Activated CD8-positive, alpha-beta memory T cell treated with anti-CD3 and anti-CD28 coated beads for 24 hours (primary cell): ENCODE measurements at places on chromosomes 13 and 19.

GRCh38 chr19:7863157-7863970 is 10.8 kb downstream of the PRR36 start:
- DNase-seq = no peak

- no peak for DNase-seq
Observed at GRCh38 chr13:91845612-91846011, 447.2 kb downstream of the GPC5 start.

DNA sequence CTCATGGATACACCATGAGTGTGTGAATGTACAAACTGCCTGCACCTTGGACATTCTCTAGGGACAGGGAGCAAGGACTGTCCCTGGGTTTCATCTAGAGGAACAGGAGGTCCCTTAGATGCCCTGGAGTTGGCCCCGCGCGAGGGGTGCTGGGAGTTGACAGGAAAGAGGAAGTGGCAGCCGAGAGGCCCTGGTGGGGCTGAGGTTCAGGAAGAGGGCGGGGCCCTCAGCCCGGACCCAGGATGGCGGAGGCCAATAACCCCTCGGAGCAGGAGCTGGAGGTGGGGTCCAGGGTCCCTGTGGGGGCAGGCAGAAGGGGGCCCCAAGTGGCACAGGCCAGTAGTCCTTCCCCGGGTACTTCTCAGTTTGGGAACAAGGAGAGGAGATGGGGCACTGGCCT is 6.9 kb downstream of the PKN1 start:
- peak; percentile 88 for DNase-seq

DNA sequence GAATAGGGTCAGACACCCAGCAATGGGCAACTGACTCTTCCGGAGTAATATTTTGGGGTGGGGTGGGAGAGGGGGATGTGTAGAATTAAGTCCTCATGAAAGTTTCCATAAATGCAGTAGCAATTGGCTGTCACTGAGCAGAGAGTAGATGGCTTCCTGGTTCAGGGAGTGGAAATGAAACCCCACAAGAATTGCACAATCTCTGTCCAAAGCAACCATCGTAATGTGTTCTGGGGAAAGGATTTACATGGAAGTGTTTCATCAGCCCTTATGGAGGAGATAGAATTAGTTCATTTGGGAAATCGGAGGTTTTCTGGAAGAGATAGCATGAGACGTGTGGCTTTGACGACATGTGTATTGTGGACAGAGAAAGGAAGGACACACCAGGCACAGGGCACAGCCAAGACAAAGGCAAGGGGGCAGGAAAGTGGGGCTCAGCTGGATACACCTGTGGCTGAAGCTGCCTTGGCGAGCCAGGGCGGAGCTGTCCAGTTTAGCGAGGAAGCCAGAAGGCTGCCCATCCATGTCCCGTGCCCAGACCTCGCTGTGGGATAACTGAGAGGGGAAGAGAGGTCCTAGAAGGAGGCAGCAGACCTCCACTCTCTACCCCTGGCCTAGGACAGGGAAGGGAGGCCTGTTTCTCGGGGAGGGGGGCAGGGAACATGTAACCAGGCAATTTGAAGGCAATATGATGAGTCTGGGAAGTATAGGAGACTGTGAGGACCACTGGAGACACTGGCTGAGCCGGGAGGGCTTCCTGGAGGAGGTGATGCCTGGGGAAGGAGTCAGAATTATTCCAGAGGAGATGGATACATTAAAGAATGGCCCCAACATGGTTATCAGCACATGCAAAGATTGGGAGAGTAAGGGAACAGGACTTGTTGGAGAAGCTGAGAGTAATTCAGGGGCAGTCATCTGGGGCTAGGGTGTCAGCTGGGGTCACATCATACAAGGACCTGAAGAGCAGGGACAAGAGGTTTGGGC is 2.6 kb upstream of the CLEC4G start:
- no peak for DNase-seq

DNA sequence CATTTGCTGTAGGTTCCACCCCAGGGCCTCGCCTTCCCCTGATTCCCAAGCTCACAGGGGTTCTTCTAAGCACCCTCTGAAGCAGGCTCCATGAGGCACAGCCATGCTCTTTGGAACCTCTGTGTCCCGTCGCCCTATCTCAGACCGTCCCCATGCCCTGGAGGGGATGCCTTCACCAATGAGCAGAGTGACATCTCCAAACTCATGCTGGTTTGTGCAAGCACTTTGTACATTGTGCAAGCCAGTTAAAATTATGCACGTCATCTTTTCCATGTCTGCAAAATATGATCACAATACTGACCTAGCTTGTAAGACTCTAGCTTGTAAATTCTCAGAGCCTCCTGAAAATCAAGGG is 46.5 kb upstream of the RAP2A start:
- no peak for DNase-seq

GRCh38 chr19:850221-850978 is 1.7 kb upstream of the ELANE start:
- no peak for DNase-seq

GRCh38 chr19:42274065-42274682 is 5.1 kb downstream of the CIC start:
- DNase-seq = no peak

DNA sequence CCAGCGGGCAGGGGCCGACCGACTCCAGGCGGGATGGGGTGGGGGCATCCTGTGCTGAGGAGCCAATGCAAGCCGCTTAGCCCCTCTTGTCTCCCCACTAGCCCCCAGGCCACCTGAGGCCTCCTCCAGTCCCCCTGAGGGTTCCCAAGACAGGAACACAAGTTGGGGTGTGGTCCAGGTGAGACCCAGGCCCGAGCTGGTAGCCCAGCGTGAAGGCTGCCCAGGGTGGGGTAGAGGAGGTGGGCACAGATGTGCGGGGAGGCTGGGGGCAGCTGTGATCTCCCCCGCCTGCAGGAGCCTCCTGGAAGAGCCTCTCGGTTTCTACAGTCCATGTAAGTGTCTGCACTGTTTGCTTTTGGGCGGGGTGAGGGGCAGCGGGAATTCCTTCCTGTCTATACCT is 10.4 kb downstream of the TLE6 start:
- DNase-seq = no peak

DNA sequence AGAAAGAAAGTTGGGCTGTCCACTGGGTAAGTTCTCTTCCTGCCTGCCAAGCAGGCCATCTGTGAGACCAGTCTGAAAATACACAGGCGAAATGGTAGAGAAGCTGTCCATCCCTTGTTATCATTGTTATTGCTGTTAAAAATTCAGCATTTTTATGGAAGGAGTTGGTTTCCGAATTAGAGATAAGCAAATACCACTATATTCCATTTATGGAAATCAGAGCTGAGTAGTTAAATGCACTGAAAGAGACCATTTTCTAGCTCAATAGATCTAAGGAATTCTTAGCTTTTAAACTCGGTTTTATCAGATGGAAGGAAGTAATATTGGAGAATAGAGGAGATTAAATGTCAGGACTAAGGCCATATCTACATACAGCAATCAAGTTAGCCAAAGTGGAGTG is 40.7 kb downstream of the MZT1 start:
- no peak for DNase-seq

DNA sequence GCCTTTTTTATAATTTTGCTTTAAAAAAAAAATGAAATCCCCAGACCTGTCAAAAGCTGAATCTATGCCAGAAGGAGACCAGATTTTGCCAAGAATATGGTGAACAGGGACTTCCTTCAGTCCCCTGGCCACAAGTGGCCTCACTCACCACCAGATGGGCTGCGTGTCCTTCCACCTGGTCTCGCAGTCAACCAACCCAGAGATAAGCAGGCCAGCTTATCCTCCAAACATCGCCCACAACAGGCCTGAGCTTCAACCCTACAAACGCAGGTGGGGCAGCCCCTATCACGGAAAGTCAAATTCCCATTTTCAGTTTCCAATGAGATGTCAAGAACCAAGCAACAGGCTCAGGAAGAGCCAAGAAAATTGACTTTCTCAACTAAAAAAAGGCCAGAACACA is 30.5 kb downstream of the STK24 start:
- DNase-seq = no peak

DNA sequence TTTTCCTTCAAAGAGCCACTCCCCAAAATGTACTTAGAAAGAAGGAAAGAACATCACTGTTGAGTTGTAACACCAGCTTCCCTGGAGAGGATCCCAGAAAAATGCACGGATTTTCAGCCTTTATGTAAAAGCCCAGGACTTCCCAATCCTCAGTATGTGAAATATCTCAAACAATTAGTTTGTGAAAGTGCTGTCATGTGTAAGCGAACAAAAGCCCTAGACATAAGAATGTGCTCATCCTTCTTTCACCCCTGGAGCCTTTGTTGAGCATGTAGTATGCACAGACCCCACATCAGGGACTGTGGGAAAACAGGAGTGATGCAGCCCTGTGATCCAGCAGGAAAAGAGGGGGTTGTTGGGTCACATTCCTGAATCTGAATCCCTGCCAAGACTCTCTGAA is 441.4 kb upstream of the ZNF507 start:
- no peak for DNase-seq

DNA sequence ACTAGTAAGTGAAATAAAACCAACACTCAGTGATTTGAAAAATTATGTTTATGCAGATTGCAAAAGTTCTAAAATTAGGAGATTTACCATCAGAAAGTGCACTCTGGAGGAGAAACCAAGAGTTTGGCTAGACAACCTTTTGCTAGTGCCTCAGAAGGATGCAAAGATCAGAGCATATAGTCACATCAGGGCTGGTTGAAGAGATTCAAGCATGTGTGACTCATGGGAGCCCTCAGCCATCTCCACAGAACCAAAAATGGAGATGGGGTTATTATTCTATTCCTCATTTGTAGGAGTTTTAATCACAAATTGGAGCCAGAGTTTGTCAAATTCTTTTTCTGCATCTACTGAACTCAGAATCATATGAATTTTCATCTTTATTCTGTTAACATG is 32.9 kb upstream of the OXGR1 start:
- DNase-seq = no peak

GRCh38 chr13:46320821-46321220 is 66.2 kb downstream of the RUBCNL start:
- DNase-seq = peak; percentile 72

DNA sequence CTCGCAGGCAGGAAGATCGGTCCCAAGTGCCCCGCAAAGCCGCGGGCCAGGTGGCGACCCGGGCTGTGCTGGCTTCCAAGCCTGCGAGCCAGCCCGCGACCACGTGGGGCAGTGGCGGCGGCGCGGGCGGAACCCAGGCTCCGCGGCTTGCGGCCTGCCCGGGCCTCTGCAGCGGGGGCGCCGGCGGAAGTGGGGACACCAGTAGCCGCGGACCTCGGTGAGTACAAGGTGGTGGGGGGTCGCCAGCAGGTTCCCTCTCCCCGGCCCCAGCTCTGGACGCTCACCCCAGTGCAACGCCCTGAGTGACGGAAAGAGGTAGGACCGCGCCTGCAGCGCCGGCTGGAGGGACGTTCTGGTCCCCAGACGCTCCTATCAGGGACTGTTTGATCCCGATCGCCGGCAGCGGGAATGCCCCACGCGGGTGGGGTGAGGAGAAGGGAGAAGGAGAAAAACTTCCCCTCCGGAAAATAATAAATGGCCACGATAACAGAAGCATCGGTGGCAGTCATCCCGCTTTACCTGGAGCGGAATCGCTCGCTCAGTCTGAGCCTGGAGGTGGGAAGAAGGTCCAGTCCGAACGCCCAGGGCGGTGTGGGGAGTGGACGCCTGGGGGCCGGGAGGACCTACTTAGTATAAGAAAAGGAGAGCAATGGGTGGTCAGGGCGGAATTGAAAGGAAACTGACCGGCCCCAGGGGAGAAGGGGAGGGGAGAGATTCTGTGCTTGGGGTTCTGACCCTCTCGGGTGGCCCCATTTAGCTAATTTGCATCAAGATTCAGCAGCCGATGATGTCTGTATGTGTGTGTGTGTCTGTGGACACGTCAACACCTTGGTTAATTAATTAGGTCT is at the start of gene GEMIN7:
GEMIN7 (plus strand) TSS at position 198 of the 848 bp plus-strand sequence. CDS start 10,855 bp downstream, outside the sequence.
- peak; percentile 94 for DNase-seq

GRCh38 chr13:42225051-42225450 is 46.9 kb upstream of the AKAP11 start:
- no peak for DNase-seq

DNA sequence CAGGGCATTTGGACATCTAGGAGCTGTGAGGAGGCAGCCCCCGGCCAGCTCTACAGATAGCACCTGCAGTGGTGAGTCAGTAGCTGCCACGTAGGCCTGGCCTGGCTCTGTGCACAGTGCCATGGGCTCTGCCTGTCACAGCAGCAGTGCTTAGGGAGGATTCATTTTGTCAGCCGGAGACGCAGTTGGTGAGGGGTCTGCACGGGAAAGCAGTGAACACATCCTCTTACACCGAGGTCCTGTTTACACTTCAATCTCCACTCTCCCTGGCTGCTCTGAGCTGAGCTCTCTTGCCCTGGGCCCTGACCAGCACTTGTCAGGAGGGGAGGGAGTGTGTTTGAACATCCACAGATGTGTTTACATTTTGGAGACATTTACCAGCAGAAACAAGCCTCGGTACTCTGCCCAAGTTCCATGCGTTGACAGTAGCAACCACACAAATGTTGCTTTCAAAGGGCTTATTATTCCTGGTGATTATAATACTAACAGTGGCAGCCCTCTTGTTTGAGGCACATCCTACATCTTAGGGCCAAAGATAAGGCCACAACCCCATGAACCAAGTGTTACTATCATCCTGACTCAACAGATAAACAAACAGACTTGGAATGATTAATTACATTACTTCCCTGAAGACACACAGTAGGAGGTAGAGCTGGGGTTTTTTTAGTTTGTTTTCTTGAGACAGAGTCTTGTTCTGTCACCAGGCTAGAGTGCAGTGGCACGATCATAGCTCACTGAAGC is 148.9 kb downstream of the USP12 start:
- DNase-seq = peak; percentile 48

GRCh38 chr13:58949646-58950045 is 1214.1 kb downstream of the DIAPH3 start:
- no peak for DNase-seq

DNA sequence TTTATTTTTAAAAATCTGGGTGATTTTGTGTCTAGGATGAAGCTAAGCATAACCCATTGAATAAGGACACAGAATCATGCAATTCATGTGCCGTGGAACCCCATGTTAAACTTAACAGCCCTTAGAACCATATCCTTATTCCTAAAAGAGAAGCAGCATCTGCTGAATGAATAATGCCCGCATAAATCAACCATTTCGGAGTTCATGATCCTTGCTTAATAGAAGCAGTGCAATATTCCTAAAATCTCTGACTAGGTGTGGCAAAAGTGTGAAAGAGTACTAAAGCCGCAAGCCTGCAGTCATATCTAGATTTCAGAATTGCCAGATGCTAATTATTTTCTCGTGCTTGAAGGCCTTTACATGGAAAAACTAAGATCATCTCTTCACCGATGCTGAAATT is 33.6 kb upstream of the ARGLU1 start:
- no peak for DNase-seq

GRCh38 chr13:85288698-85289097 is 510.5 kb downstream of the SLITRK6 start:
- DNase-seq = no peak
